ENCODE measurements at places on chromosomes 1 and 21. TPM values are rescaled to one million over a fixed set of nuclear protein-coding genes. Genes with fewer than 3 reads are reported as not detected.

Gene CLCA4
- total RNA-seq, result 1.5 TPM

GRCh38 chr1:109677459-109677858, 9.6 kb downstream of the GSTM2 start:
- no peak for DNase-seq

- no peak for DNase-seq
Observed at GRCh38 chr1:11680270-11681070, 478 bp downstream of the MAD2L2 start.

GRCh38 chr1:55071477-55071876, 32.1 kb downstream of the PCSK9 start:
- DNase-seq, result no peak

DNA sequence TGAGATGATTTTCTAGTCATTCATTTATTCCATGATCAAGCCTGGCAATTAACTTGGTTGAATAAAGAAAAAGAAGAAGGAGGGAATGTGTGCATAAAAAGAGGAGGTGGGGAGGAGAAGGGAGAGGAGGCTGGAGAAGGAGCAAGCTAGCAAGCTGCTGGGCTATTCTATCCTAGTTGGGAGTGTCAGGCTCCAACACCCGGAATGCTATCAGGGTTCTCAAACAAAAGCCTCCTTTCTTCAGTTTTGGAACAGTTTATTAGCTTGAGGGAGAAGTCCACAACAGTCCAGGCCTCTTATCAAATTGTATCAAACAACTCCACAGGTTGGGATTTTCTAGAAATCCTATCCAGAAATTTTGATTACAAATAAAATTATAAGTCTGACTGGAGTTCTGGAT, 80.0 kb downstream of the BCAR3 start:
- no peak for DNase-seq

DNA sequence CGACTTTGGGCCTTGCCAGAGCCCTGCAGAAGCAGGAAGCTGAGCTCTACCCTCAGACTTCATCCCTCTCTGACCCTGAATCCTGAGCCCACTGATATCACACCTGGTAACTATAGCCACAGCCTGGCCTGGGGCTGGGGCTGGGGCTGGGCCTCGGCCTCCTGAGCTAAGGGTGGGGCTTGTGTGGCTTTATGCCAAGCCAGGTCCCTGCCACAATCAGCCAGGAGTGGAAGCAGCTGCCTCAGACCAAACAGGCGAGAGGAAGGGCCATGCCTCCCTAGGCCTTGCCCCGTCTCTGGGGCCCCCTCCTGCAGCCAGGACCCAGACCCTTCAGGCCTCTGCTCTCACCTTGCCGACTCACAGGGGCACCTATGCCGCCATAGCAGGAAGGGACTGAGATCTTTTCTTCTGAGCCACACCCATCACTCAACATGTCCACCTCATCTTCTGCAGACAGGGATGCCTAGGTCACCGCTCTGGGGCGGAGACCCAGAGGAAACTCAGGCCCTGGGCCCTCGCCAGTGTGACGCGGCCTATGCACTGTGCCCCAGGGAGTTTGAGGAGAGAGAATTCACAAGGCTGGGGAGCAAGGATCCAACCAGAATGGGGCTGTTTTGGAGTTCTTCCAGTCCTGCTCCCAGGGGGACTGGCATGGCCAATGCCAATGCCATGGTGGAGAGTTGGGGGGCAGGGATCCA, 5.7 kb downstream of the UBXN11 start:
- no peak for DNase-seq

- DNase-seq, result no peak
Observed at GRCh38 chr21:15444118-15444960, 285.4 kb upstream of the USP25 start.

Gene ANGPTL3
- not detected for total RNA-seq

- DNase-seq, result no peak
Observed at GRCh38 chr1:241443561-241443960, 76.0 kb downstream of the FH start.

Gene PTPN7
- total RNA-seq, result 2.2 TPM
